ENCODE measurements at places on chromosomes 5 and 9. TPM values are rescaled to one million over a fixed set of nuclear protein-coding genes. Genes with fewer than 3 reads are reported as not detected.

ZNF354C gene
- 7.6 TPM for total RNA-seq

DNA sequence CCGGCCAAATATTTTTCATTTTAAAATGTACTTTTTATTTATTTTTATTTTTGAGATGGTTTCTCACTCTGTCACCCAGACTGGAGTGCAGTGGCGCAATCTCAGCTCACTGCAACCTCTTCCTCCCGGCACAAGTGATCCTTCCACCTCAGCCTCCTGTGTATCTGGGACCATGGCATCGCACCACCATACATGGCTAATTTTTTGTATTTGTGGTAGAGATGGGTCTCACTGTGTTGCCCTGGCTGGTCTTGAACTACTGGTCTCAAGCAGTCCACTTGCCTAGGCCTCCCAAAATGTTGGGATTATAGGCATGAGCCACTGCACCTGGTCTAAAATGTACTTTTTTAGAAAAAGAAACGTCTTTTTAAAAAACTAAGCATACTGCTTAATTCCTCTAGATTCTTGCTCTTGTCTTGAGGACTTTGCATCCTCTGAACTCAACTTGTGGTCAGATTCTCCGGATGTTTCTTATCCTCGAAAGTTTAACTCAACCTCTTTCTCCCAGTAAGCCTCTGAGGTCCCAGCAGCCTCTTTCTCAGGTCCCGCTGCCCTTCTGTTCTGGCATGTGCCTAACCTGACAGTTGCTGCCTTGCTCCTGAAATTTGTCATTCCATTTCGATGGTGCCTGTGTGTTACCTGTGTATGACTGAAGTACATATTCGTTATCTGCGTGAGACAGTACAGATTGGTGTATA lies 63.0 kb downstream of the TRIO start:
- no peak for DNase-seq

DNA sequence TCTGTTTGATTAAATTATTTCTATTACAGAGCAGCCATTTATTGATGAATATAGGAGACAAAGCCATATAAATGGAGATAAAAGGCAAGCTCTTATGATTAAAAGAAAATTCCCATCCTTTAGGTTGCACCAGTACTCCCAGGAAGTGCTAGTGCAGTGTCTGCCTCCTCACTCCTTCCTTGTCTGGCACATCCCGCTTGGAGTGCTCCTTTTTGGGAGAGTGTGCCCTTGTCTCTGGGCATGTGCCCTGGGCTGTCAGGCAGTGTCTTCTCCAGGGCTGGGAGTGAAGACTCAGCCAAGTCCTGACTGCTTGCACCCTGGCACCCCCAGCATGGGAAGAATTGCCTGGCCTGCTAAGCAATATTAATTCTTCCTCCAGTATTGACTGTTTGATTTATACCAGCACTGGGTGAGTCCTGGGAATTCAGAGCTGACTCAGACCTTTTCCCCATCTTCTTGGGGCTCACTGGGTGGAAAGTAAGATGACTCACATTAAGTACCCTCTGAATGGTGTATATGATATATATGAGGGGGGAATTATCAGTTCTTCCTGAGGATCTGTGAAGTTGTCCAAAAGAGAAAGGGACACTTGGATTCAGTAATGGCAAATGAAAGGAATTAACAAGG lies 62.1 kb downstream of the ZSWIM6 start:
- no peak for DNase-seq

KLHL3 gene
- total RNA-seq = 6.2 TPM

TOR1A gene
- 52.1 TPM for total RNA-seq

COX7C gene
- total RNA-seq = 110 TPM
